ENCODE measurements at places on chromosomes 7 and 10.
A peak's percentile ranks its signal among the peaks of the same experiment; 100 is the strongest.

DNA sequence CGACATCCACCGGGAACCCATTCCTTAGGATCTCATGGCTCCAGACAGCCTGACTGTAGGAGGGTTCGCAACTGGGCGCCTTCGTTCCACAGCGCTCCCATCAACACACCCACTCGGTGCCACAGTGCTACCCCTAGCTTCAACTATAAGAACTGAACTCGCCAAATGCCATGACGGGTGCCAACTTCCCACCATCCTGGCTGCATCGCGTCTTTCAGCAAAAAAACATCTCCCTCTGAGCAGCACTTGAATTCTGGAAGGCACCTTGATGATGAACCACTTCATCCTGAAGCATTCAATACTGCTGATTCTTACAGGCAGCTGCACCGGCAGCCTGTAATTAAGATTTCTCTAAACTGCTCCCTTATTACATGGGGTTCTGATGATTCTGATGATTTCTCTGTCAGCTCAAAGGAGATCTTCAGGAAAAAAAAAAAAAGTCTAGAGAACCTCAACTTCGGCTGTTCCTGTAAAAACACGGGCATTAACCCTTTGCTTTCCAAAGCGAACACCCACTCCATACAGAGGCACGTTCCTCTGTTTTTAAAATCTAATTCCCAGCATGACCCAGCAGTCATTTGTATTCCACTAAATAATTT is 1.3 kb downstream of the CYTH3 start:
- DNase-seq, result peak; percentile 6

DNA sequence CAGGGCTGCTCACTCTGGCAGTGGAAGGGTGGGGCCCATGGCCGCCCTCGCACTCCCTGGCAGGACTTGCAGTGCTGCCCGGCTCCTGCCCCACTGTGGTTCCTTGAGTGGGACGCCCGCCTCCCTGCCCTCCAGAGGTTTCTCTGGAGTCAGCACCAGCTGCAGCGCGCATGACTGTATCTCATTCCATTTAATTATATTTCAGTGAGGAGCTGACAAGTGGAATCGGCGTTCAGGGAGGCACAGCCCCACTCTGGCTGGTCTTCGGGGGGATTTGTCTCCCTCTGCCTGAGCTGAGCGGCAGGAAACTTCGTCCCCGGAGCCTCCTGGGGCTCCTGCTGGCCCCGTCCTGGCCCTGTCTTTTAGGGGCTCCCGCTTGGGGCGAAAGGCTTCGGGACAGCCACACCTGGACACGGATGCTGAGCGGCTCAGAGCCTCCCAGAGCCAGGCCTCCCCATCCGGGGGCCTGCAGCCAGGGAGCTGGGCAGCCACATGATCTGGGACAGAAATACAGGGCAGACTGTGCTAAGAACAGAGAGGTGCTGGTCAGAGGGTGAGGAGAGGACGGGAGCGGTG is 75.3 kb upstream of the NKX6-2 start:
- no peak for DNase-seq

DNA sequence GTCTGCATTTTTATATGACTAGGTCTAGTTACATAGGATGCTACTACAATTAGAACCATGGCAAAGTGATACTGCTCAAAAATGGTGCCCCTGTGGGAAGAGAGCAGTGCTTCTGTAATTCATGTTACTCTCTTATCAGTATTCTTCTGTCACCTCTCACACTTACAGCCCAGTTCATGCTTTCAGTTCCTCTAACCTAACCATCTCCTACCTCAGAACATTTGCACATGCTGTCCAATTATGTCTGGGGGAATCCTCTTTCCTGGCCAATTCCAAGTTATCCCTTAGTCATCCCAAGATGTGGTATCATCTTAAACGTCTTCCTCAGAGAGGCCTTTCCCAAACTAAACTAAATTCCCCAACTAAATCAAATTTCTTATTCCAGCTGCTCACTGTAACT is 190.2 kb downstream of the RELN start:
- DNase-seq, result no peak

DNA sequence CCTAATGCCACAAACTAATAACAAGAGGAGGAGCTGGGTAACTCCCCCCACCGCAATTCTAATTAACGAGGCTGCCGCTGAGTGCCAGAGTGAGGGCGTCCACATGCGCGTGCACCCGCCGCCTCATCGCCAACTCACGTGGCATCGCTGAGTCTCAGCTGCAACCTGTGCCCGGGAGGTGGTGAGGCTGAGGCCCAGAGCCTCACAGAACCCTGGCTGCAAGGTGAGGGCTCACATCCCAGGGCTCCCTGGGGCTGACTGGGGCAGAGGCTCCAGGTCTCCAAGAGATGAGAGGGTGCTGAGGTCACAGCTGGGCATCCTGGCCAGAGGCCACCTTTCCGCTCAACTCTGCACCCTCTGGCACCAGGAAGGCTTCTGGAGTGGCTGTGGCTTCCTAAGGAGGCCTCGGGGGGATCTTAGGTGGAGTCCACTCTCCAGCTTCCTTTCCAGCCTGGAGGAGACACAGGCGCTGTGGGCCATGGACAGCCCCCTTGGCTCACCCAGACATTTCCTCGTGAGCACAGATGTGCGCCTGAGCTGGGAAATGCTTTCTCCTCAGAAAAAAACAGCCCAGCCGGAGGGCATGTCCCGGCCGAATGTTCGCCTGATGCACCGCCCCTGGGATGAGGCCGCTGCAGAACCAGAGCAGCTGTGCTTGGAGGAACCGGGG is 242.6 kb downstream of the MAD1L1 start:
- no peak for DNase-seq

DNA sequence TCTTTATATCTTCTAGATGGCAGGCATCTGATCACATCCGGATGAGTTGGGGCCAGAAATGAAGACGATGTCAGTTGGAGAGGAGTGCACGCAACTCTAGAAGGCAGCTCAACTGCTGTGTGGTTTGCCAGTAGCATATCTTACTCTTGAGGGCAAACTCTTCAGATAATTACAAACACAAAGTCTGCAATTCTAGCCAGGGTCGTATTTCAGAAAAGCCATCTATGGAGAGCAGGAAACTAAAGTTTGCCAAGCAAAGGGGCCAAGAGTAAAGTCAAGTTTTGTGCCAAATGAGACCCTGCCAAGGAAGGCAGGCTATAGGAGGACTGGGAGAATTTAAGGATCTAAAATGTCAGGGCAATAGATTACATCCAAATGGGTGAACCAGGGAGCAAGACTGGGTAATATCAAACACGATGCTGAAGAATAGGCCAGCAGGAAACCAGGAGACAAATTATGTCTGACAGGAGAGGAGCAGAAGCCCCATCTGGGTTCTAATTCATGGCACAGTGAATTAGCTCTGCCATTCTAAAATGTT is 312.5 kb upstream of the SEMA3C start:
- no peak for DNase-seq

DNA sequence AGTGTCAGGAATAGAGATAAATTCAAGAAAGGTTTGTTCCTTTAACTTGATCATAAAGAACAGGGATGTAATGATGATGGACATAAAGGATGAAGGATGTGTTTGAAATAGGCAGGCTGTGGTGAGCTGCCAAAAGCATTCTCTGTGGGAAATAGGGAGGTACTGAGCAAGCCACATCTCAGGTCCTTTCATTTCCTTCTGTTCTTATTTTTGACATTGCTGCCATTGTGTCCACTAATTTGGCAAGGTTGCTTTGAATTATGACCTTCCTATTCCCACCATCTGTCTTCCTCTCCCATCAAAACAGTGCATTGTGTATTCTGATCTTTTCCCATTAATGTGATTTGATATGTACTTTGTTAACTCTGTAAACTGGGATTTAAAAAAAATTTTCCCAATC is 9.4 kb downstream of the SCRN1 start:
- no peak for DNase-seq

GRCh38 chr7:131170440-131171271 is 157.0 kb upstream of the MKLN1 start:
- no peak for DNase-seq

DNA sequence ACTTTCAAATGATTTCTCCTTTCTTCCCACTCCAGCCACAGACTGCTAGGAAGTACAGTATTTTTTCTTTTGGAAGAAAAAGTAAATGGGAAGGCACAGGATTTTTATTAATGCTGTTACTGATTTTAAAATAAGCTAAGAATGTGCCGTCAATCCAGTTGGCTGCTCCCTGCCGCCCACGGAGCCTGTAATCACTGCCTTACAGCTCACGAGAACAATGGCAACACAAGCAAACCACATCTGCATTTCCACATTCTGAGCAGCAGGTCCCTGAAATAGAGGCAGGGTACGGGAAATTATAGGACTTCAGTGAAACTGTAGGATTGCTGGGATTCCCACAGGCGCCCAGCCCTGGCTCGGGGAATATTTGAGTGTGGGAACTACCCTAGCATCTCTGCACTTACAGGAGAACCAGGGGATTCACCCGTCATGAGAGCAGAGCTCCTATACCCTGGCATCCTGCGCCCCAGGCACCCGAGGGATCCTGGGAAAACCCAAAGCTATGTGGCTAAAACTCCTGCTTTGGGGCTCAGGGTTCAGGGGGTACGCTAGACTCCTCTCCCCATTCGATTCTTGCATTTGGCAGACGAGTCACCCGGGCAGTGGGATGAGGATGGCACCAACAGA is 72.9 kb upstream of the TNS3 start:
- DNase-seq, result no peak

DNA sequence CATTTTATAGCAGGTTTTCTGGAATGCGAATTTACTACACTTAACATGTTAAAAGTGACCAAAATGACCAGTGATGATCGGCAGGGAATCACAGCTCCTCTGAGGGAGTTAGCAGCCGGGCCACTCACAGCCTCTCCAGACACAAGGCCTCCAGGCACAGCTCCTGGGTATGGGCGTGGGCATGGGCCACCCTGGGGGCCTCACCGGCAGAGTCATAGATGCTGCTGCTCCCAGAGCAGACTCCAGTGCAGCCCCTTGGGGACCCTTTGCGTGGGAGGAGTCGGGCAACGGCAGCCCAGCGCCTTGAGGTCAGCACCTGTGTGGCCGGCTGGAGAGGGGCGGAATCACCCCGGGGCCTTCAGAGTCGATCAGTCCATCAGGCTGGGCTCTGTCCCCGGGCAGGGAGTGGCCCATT is 8.6 kb downstream of the KNDC1 start:
- DNase-seq, result no peak

- no peak for DNase-seq
Observed at GRCh38 chr7:47504551-47505311, 77.2 kb downstream of the TNS3 start.

- DNase-seq, result peak; percentile 61
Observed at GRCh38 chr10:102119417-102120141, 589 bp downstream of the LDB1 start.

DNA sequence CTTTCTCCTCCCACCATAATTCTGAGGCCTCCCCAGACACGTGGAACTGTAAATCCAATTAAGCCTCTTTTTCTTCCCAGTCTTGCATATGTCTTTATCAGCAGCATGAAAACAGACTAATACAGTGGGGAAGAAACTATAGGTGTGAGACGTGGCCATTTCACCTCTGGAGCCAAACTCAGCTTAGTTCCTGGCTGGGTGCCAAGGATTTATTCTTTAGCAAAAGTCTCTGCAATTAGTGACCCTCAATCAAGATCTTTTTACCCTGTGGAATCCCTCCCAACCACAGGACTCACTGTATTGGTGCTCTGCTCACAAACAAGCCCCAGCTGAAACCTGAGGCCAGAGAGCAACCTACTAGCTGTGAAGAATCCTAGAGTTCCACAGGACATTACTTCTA is 28.1 kb upstream of the SFTPD start:
- DNase-seq, result no peak
